T-cell (primary cell): ENCODE measurements at places on chromosomes 6 and 20.

- no peak for DNase-seq
Measured at GRCh38 chr20:49909499-49910339, 5.6 kb downstream of the SPATA2 start.

GRCh38 chr20:50484271-50484976, 25.8 kb upstream of the PTPN1 start:
- no peak for DNase-seq

DNA sequence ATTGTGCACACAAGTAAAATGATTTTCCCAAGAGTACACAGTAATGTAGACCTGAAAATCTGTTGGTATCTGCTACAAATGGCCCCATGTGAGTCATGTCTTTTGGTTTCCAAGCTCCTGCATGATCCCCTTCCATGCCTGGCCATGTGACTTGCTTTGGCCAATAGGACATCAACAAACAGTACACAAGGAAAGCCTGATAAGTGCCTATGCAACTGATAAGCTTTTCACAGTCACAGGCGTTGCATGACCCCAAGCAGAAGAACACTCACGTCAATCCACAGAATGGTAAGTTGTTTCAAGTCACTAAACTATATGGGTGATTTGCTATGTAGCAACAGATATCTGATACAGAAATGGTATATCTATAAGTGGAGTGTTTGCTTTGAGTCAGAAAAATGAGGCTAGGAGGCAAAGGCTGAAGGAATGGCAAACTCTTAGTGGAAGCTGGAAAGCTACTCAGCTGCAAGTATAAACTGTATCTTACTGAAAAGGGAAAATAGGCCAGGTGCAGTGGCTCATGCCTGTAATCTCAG, 160.1 kb upstream of the BEND3 start:
- no peak for DNase-seq

- no peak for DNase-seq
Measured at GRCh38 chr6:141634269-141634668, 498.5 kb upstream of the GJE1 start.

- DNase-seq: peak; percentile 1
Measured at GRCh38 chr6:12605888-12606345, 110.7 kb upstream of the PHACTR1 start.

DNA sequence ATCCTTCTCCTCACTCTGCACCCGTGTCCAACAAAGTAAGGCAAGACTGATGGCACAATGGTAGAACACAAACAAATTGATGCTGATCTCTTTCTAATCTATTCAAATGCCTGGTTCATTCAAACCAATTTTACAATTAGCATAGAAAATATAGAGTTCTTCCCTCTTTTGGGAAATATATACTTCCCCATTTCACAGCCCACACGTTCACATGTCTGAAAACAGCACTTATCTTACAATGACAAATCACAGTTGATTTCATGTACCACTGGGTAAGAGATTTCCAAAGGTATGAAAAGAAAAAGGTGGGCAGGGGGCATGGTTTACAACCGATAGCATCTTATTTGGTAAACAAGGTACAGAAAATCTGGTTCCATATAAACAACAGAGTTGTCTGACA, 137.6 kb downstream of the RNGTT start:
- DNase-seq: no peak

- no peak for DNase-seq
Measured at GRCh38 chr6:80544976-80545722, 438.7 kb downstream of the BCKDHB start.

GRCh38 chr6:87340230-87340629, 4.4 kb upstream of the C6orf163 start:
- no peak for DNase-seq

DNA sequence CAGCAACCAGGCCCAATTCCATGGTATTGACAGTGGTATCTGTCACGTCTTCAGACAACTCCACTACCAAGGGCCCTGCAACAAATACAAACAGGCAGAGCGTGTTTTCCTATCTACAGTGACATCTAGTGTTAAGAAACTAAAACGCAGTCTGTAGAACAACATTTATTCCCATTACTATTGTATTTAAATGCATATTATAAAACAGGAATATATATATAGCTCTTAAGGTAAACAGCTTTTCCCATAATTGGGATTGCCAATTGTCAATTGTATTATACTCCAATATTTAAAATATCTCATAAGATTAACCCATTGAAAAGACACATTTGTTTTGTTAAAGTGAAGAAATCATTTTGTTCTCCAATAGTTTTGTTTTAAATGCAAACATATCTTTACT, 97.2 kb downstream of the KIF16B start:
- no peak for DNase-seq

- DNase-seq: no peak
Measured at GRCh38 chr6:20260360-20260759, 48.1 kb upstream of the MBOAT1 start.

GRCh38 chr6:135884136-135884535, 32.6 kb downstream of the PDE7B start:
- DNase-seq: no peak

DNA sequence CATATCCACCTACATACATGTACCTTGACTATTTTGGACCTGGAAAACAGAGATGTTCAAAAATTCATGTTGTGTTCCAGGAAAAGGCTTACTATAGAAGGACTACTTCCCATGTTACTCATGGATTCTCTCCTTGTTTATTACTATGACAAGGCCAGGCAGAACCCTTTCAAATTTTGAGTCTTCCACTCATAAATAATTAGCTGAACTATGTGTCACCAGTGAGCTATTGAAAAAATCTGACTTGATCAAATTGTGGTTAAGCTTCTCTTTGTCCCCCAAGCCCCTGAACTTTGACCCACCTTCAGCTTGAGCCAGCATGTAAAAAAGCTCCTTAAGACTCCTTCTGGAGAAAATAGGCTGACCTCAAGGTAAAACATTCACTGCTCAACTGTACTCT, 1142.8 kb upstream of the EYS start:
- DNase-seq: no peak

DNA sequence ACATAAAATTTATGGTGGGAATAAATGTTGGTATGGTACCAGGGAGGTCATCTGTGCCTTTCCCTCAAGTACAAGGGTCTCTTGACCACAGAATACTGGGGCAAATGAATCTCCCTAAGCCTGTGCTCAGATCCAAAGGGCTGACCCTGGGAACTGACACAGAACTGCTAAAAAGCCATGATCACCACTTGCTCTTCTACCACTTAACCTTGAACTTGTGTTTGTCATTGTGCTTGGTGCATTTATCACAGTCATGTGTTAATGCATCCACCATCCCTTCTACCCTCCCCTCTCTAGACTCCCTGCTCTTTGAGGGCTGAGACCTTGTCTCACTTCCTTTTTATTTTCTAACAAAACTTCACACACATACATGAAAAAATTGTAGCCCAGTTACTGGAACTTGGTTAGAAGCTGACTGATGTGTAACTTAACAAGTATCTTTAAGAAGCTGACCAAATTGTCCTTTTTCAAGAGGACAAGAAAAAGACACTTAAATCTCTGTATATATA, 46.1 kb upstream of the PBOV1 start:
- DNase-seq: no peak

GRCh38 chr6:52139985-52140680, 46.0 kb upstream of the IL17A start:
- no peak for DNase-seq

DNA sequence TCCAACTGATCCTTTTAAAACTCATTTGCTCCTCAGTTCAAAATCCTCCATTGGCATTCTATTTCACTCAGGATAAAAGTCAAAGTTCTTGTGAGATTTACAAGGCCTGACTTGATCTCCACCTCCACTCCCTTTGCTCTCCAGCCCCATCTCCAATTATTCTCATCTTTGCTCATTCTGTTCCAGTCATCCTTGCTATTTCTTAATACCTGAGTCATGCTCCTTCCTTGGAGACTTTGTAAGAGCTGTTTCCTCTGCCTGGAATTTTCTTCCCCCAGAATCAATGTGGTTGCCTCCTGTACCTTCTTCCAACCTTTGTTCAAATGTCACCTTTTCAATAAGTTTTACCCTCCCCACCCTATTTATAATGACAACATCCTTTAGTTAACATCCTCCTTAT, 373.5 kb downstream of the HTR1B start:
- DNase-seq: no peak

DNA sequence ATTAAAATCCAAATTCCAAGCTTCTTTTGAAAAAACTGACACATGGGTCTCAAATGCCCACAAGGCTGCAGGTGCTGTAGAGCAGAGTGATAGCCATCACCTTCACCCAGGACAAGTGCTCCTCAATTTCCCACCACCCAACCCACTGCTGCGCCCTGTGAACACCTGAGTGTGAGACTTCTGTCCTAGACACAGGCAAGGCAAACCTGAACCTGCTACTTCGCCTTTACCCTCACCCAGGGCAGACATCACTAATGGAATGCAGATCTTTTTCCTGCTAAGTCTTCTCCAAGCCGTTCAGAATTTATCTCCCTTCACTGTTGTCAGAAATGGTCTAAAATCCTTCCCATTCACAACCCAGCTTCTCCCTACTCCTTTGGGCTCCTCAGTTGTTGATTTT, 65.9 kb downstream of the PREX1 start:
- no peak for DNase-seq

DNA sequence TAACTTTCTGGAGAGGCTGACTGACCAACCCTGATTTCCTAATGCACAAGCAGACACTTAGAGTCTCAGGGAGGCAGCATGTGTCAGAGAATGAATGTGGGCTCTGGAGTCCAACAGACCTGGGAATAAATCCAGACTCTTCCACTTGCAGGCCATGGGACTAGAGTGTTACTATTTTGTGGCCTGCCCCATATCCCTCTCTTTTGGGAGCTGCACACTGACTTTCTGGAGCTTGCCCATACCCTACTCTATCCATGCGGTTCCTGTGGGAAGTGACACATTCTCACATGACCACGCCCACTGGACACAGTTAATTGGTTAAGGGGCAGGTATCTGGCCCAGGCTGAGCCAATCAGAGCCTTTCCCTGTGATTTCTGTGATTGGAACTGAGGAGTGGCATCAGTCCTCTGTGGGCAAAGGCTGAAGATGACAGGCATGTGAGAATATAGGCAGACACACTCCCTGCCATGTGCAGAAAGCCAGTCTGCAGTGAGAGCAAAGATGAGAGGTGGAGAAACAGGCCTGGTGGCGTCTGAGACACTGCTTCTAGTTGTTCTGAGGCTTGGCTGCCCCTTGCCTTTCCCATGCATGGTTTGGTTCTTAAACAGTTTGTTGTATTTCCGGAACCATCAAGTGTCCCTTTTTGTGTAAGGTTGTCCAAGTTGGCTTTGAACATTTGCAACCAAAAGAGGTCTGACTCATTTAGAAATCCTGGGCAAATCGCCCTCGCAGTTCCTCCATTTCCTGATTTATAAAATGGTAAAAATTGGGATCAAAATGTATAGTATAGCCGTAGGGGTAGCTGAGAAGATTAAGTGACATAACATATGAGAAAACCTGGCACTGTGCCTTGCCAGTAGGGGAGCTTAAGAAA, 125.6 kb downstream of the CDC5L start:
- DNase-seq: no peak

DNA sequence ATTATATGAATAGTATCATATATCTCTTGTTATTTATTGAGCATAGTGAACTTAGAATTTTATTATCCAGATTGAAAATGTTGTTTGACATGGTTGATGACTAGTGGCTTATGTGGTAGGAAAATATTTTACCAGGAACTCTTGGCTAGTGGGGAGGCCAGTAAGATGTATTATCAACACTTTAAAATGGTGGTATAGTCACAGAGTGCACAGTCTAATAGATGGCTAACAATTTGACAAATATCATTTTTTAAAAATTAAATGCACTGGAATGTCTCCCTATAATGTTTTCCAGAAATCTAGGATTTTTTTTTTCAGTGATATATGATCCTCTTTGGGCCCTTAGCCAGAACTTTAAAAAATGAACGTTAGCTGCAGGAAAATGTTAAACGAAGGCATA, 26.9 kb upstream of the EYA4 start:
- DNase-seq: no peak

DNA sequence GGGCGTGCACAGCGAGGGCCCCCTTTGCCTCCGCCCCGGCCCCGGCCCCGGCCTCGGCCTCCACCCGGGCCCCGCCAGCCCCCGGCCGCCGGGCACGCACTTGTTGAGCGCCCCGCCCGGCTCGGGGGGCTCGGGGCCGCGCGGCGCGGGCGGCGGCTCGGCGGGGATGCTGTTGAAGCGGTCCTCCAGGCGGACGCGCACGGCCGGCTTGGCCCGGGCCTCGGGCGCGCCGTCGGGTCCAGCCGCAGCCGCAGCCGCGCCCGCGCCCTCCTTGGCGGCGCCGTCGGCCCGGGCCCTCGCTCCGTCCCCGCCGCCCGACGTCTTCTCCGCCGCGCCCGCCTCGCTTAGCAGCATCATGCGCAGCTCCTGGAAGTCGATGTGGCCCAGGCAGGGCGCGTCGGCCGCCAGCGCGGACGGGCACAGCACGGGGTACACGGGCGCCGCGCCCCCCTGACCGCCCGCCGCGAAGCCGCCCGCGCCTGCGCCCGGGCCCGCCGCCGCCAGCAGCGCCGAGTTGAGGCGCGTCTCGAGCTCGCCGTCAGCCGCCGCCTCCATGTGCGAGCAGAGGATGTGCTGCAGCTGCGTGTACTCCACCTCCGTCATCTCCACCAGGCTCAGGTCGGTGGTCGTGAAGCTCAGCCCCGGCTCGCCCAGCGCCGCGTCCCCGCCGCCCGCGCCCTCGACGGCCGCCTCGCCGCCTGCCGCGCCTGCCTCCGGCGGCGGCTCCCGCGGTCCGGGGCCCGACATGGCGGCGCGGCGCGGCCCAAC, 514 bp downstream of the TCFL5 start:
- DNase-seq: peak; percentile 47

- no peak for DNase-seq
Measured at GRCh38 chr6:79066330-79066729, 11.7 kb downstream of the PHIP start.

DNA sequence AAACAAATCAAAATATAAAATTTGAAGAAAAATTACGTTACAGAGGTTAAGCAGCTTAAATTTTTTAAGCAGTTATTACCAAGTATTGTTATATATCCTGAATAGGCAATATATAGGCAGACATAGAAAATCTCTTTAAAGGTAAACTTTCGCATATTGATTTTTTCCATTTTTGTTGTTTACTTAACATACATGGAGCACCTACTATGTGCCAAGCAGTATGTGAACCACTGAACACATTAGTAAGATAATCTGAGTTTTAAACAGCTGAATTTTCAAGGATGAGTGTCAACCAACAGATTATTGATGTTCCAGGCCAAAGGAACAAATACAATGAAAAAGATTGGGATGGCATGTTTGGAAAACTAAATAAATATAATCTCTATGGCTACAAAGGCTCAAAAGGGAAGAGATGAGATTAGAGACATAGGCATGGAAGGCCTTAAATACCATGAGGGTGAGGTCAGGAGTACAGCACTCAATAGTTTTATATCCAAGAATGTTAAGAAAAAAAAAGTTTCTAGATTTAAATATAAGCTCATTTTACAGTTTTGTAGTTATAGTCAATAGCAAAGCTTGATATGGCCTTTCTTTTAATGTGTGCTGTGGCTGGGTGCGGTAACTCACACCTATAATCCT, 277.5 kb downstream of the PTPRK start:
- DNase-seq: no peak

- no peak for DNase-seq
Measured at GRCh38 chr6:107314531-107314939, 144.8 kb downstream of the PDSS2 start.
